ENCODE measurements at places on chromosomes 2 and 18.

GRCh38 chr2:237978058-237978712 is 11.4 kb downstream of the UBE2F start:
- DNase-seq: no peak

DNA sequence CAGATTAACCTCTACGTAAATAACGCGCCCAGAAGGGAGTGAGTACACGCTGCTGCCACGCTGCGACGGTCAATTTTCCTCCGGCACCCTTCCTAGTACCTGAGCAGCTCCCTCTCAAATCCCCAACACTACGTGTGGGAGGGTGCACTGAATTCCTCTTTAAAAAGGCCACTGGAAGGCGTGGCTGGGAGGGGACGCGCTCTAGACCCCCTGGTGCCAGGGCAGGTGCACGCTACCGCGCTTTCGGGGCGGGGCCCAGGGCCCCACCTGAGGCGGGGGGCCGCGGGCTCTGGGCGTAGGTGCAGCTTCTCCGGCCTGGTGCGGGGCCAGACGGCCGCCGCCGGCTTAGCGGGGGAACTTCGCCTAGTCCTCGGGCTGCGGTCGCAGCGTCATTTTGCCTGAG is 668 bp upstream of the ANKRD12 start:
- no peak for DNase-seq

DNA sequence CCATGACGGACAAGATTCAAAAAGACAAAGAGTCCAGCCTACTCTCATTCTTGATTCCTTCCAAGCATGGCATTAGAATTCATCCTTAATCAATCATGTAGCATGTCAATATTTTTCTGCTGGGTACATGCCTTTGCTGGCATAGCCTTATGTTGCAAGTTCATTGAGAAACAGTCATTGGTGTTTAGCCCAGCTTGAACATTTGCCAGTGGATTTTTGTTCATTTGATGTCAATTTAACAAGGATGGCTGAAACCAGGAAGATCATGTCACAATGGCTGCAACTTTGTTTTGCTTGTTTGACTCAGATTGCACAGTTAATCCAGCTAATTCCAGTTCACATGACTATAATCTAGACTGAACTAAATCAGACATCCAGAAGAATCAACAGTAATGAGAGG is 1132.2 kb downstream of the LRP1B start:
- no peak for DNase-seq

DNA sequence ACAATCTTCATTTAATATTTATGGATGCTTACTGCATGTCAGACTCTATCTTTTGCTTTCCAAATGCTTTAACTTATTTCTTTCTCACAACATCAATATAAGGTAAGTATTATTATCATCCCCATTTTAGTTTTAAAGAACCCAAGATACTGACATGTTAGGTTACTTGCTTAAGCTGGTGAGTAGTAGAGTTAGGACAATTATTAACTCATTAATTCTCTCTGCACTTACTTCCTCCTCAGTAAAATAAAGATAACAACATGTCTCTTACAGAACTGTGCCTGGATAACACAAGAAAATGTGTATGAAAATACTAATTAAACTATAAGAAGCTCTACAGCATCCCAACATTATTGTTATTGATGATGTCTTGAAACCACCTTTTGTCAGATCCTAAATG is 359.1 kb upstream of the CHST9 start:
- DNase-seq: no peak

- DNase-seq: no peak
Measured at GRCh38 chr2:233810385-233810784, 32.3 kb downstream of the MROH2A start.

DNA sequence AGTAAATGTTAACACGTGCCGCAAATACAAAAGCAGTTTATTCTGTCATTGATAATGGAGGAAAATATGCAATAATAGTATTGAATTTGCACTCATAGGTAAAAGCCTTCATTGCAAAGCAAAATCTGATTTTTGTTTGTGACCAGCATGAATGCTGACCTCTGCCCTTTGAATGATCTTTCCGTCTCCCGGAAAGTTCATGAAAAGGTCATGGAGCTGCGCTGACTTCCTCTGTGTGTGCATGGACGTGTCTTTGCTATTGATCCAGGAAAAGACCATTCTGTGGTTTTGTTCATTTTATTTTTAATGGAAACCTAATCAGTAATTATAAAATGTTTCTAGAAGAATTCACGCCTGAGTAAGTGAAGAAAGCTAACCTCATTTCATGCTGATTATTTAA is 320.0 kb downstream of the MTX2 start:
- no peak for DNase-seq

DNA sequence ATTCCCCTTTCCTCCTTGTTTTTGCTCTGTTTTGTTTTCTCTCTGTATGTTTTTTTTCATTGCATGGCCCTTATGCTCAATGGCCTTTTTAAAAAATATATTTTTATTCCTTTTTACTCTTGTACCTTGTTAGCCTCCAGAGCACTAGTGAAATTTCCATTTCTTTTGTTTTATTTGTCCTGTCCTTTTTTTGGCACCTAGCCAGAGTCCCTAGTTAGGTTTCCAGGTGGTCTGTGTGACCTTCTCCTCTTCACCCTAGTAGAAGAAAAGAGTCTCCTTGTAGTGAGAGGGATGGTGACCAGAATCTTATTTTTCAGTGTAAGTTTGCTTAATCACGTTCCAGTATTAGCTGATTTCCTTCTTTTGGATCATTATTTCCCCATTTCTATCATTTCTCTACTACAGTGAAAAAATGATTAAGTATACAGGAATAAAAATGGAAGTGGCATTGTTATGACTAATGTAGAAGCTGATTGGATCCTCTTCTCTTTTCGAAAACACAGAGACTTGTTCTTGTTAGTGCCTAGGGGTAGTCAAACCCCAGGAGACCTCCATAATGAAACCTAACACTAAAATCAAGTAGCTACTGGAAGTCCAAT is 65.9 kb downstream of the NBEAL1 start:
- DNase-seq: no peak
